ENCODE measurements at places on chromosomes 7 and 10. TPM values are rescaled to one million over a fixed set of nuclear protein-coding genes. Genes with fewer than 3 reads are reported as not detected.

Gene AGAP9
- 13.5 TPM for total RNA-seq

Gene FRAT1
- total RNA-seq: 20.2 TPM

Gene HYAL4
- total RNA-seq: not detected

Gene CDK14
- 21.7 TPM for total RNA-seq

Gene ELAPOR2
- total RNA-seq: 25.4 TPM

Gene RASA4B
- total RNA-seq: 31.6 TPM

Gene CYP3A4
- 0.46 TPM for total RNA-seq

Gene CUBN
- 3.0 TPM for total RNA-seq

DNA sequence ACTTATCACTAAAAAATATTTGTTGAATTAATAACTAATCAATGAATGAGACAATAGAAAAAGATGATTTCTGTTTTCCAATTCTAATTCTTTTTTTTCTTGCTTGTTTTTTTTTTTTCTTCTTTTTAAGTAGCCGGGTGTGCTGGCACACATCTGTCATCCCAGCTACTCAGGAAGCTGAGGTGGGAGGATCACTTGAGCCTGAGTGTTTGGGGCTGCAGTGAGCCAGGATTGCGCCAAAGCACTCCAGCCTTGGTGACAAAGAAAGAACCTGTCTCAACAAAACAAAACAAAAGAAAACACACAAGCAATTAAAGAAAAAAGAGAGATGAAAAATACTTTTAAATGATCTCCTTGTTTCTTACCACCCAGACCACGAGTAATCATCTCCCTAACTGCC, 1109.3 kb downstream of the REEP3 start:
- no peak for DNase-seq

GRCh38 chr7:30177965-30178364, 43.2 kb downstream of the MTURN start:
- DNase-seq: no peak

- DNase-seq: peak; percentile 81
Measured at GRCh38 chr10:69048103-69048502, 39.8 kb upstream of the SRGN start.

DNA sequence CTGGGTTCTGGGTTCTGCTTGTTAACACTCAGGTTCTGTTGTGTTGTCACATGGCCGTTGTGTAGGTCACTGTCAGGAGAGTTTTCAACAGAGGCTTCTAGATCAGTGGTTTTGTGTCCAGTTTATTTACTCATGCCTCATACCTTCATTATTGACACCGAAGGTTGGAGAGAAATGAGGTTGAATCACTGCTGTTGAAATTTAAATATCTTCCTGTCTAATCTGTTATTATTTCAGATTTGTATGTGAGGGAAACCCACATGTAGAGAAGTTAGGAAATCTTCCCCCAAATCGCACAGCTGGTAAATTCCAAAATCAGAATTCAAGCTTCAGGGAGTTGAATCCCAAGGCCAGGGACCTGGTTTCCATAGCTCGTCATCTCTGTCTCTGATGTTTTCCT, 28.3 kb upstream of the KLF6 start:
- DNase-seq: no peak

GRCh38 chr7:22231806-22232205, 125.1 kb downstream of the RAPGEF5 start:
- no peak for DNase-seq

GRCh38 chr10:68496072-68496471, 24.3 kb upstream of the DNA2 start:
- DNase-seq: no peak

DNA sequence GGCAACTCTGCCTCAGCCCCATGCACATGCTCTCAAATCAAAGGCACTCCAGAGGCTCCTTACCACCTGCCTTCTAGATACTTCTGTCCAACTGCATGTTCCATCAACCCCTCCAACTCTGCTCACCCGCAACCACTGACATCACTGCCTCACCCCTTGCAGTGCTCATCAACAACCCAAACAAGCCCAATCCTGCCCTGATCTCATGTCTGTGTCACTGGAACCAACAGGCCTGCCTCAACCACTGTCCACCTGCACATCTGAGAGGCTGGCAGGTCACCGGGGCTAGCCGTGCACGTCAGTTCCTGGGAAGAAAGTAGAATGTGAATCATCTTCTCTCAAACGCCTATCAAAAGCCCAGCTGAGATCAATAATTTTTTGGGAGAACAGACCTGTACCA, 33.3 kb downstream of the CTBP2 start:
- no peak for DNase-seq

DNA sequence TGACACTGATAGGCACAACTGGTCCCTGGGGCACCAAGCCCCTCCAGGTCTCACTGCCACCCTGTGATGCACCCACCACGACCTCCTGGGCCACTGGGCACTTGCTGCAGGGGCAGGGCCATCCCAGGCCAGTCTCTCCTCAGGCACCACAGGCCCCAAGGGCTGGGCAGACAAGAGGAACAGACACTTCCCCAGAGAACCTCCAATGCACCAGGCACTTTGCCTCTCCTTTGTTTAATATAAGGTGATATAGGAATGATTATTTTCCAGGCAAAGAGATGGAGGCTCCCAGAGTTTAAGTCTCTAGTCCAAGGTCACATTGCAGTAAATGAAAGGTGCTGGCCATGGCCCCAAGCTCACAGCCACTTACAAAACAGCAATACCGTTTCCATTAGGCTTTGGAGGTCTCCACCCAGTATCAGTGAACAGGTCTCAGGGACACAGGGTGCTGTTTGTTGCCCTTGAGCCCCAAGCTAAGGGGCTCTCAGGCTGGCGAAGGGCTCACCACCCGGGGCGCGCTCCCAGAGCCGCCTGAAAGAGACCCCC, 4.5 kb downstream of the DEPP1 start:
- DNase-seq: no peak

DNA sequence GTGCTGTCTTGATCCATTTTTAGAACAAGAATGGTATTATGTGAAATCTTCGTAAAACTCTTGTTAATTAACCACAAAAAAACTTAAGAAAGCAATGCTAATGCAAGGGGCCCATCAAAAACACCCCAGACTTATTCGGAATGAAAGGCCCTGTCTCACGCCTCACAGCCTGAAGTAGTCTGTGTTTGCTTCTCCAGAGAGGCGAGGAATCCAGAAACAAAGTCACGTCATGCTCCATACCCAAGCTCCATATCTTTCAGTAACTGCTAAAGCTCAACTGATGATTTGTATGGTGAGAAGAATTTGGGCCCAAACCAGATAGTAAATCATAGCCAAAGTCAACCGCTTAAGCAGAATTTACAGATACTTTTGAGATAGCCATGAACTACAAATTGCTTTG, 155.4 kb downstream of the ATE1 start:
- no peak for DNase-seq

DNA sequence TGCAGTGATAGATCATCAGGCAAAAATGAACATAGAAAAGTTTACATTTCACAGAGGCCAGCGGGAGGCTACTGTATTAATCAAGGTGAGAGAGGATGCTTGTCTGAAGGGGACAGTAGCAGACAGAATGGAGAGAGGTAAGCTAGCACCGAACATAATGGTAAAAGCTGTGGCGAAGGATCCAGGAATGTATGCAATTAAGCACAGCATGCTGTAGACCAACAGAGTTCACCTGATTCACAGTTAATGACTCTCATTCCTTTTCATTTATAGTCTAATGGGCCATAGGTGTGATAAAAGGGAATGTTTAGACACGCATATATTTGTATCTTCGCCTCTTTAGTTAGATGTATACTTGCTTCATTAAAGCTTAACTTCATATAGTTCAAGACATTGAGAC, 150.9 kb upstream of the MBL2 start:
- DNase-seq: no peak

- DNase-seq: no peak
Measured at GRCh38 chr10:85319826-85320225, 991.4 kb downstream of the CCSER2 start.

DNA sequence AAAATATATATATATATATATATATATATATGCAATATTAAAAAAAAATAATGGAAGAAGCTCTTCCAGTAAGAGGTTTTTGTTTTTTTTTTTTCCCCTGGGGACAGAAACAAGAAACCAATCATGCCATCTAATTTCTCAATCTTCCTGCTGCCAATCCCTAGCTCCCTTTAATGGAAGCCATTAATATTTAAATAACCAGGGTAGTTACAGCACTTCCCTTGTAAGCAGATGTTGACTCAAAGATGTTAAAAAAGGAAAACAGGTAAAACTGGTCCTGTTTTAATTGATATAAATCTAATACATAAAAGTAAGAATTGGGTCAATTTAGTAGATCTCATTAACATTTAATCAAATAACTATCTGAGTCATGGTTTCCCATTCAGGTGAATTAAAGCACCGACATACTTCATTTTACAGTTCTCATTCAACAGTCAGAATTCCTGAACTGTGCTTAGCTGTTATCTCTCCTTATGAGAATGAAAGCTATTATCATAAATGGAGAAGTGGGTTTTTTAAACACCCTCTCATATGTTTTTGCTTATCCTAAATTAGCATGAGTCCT, 22.6 kb downstream of the CPVL start:
- DNase-seq: no peak

GRCh38 chr7:77697535-77697831, 1.2 kb downstream of the RSBN1L start:
- DNase-seq: peak; percentile 82

GRCh38 chr10:77296534-77297392, 340.8 kb downstream of the KCNMA1 start:
- no peak for DNase-seq

GRCh38 chr7:142689439-142690120, 59.7 kb upstream of the PRSS1 start:
- no peak for DNase-seq

- no peak for DNase-seq
Measured at GRCh38 chr10:98041352-98042043, 11.1 kb upstream of the CRTAC1 start.

- no peak for DNase-seq
Measured at GRCh38 chr7:28032738-28033380, 147.7 kb downstream of the JAZF1 start.

DNA sequence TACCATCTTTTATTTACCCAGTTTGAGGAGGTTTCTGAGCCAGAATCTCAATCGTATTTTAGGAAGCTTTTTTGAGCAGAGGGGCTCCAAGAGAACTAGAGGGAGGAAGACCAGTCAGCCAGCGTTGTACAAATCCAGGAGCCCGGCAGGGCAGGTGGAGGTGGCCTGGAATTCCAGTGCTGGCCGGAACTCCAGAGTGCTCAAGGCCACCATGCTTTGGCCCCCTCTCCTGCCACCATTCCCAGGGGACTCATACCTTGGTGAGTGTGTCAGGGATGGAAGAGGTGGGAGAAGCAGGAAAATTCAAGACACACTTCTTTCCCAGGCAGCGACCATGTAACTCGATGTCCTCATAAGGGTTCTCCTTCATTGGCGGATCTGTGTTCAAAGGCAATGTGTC, 55.3 kb downstream of the DENND2A start:
- no peak for DNase-seq

DNA sequence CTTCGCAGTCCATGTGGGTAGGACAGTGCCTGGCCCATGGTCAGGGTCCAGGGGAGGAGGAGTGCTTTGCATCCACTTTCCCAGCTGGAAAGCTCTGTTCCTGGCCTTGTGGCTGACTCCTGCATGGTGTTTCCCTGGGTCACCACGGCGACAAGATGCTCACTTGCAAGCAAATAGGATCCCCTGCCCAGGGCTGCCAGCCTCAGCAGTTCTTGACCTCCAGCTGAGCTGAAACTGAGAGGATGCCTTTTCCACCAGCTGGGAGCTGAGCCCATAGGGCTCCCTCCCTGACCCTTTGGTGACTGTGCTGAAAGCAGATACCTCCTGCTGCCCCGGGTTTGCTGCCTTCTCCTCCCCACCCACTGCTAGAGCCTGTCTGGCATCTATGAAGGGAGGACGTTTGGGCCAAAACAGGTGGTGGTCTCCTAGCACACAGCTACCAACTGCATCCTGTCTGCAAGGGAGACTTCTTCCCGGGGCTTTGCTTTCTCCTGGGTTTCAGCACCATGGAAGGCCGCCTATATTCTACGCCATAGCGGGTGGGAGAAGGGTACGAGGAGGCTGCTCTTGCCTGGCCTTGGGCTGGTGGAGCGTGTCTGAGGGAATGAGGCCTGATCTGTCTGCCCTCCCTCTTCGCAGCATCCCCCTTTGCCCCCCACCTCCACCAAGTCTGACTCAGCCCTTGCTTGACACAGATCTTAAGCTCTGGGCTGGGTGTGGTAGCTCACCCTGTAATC, 34.4 kb downstream of the UBTD1 start:
- no peak for DNase-seq

DNA sequence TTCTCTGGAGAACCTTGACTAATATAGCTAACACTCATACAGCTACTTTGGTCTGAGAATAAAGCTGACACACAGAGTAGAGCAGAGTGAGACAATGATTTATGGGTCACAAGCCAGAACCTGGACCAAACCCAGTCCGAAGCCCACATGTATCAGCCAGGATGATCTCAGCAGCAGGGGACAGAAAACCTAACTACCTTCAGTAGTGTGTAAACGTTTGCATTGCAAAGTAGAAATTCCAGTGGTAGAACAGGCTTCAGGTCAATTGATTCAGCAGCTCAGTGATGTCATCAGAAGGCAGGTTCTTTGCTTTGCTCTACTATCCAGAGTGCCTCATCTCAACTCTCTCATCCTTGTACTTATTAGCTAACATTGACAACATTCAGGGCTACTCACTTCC, 62.5 kb upstream of the PALS2 start:
- DNase-seq: no peak

- DNase-seq: peak; percentile 11
Measured at GRCh38 chr10:43233601-43234430, 33.0 kb downstream of the RASGEF1A start.
